ENCODE measurements at places on chromosomes 3 and 15.

- no peak for DNase-seq
Measured at GRCh38 chr15:59791755-59792154, 102.6 kb upstream of the BNIP2 start.

DNA sequence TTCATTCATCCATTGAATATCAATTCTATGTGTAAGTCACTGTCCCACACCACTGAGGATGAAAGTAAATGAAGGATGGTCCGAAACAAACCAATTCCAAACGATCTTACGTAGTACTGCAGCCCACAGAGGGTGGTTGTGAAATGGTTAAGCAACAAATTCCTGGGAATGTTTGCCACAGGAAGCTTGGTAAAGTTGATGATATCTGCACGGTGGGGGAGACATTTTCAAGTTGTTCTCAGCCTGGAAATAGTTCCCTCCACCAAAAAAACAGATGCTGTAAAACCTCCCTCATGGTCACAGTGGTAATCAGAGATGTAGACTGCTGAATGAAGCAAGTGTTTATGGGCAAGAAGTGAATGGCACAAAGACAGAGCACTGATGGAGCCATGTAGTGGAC lies 35.9 kb upstream of the BNC1 start:
- DNase-seq = no peak

DNA sequence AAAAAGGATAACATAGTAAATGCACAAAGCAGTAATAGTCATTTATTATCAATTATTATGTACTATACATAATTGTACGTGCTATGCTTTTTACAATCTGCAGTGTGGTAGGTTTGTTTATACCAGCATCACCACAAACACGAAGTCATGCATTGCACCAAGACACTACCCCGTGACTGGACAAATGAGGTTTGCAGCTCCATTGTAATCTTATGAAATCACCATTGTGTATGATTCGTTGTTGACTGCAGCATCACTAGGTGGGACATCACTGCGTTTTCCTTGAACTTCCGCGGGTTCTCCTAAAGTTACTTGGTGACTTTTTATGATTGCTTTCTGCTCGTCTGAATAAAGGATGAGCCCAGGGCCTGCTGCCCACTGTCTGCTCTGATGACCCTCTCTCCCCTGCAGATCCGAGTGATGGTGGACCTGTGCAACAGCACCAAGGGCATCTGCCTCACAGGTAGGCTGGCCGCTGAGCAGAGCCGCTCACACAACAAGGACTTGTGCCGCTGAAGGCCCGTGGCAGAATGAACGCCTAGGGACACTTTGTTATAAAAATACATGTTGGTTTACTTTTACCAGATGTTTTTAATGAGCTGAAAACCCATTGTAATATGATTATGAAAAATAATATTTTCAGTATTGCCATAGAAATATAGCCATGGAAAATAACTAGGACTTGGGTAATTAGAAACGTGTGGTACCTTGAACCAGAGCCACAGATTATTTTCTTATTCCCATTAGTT lies 35.8 kb downstream of the GLDN start:
- DNase-seq = no peak

- peak; percentile 42 for DNase-seq
Measured at GRCh38 chr15:90201130-90201943, at the start of gene SEMA4B. Gene SEMA4B, plus strand, starts transcription at chr15:90201330. Its CDS starts 249 bp downstream, at chr15:90201579.

- DNase-seq = peak; percentile 35
Measured at GRCh38 chr3:87298111-87298718, 21.8 kb upstream of the POU1F1 start.

- no peak for DNase-seq
Measured at GRCh38 chr3:65714134-65714533, 324.6 kb downstream of the MAGI1 start.

GRCh38 chr15:85274315-85275050 lies 105.9 kb upstream of the AKAP13 start:
- DNase-seq = no peak

DNA sequence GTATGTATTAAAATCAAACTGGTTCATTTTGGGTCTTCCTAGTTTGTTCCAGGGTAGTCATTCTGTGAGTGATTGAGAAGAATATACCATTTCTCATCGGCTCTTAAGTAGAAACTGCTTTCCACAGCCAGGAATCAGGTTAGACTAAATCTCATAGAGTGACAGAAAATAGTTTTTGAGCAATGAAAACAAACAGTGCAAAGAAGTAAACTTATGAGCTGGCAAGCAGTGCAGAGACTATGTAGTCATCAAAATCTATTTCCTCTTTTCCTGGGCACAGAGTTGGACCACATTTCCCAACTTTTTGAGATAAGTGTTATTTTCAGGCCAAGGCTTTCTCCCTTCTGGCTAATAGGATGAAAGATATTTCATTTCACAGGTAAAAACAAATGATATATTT lies 66.5 kb downstream of the UBE3A start:
- DNase-seq = no peak

GRCh38 chr15:29142129-29142747 lies 127.4 kb downstream of the NSMCE3 start:
- no peak for DNase-seq
